ENCODE measurements at places on chromosomes 5 and 9.

GRCh38 chr9:3735251-3735650 is 209.4 kb upstream of the RFX3 start:
- no peak for DNase-seq
- no peaks in the 10 kb centered on the region for H3K4me1 ChIP-seq
- no peaks in the 10 kb centered on the region for H3K27me3 ChIP-seq
- H3K27ac ChIP-seq, result no peak overlapping the region
- H3K4me3 ChIP-seq, result no peak overlapping the region

GRCh38 chr5:169869066-169869465 is 111.2 kb downstream of the INSYN2B start:
- no peak overlapping the region for H3K4me3 ChIP-seq
- no peaks in the 10 kb centered on the region for H3K27me3 ChIP-seq
- no peaks in the 10 kb centered on the region for H3K4me1 ChIP-seq

- peaks cover 29% of the 10 kb centered on the region for H3K27me3 ChIP-seq
- H3K4me3 ChIP-seq, result no peak overlapping the region
- H3K27ac ChIP-seq, result no peak overlapping the region
- no peaks in the 10 kb centered on the region for H3K36me3 ChIP-seq
- DNase-seq, result no peak
These were observed 2.7 kb downstream of the CDO1 start for GRCh38 chr5:115813719-115814118.

DNA sequence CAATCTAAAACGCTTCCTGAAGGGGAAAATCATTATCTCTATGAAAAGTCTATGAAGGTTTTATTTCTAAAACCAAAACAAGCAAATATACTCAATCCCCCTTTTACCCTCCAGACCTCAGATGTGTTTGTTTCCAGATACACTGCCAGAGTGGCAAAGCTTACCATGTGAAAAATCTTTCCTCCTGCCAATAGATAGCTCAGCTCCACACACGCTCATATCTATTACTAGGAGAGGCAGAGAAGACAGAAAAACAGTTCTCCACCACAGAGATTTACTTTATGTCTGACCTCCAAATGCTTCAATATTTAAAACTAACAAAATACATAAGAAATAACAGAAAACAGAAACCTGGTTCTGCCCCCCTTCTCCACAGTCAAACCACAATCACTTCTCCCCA is 7.0 kb downstream of the IRX2 start:
- peaks cover 84% of the 10 kb centered on the region for H3K27me3 ChIP-seq
- H3K4me1 ChIP-seq, result no peaks in the 10 kb centered on the region
- DNase-seq, result no peak
- no peak overlapping the region for H3K27ac ChIP-seq

- no peak overlapping the region for H3K27ac ChIP-seq
- DNase-seq, result no peak
- H3K36me3 ChIP-seq, result no peaks in the 10 kb centered on the region
- H3K4me1 ChIP-seq, result peaks cover 3% of the 10 kb centered on the region
- H3K4me3 ChIP-seq, result no peak overlapping the region
- H3K27me3 ChIP-seq, result no peaks in the 10 kb centered on the region
These were observed 89.4 kb downstream of the SNX18 start for GRCh38 chr5:54607006-54607405.

DNA sequence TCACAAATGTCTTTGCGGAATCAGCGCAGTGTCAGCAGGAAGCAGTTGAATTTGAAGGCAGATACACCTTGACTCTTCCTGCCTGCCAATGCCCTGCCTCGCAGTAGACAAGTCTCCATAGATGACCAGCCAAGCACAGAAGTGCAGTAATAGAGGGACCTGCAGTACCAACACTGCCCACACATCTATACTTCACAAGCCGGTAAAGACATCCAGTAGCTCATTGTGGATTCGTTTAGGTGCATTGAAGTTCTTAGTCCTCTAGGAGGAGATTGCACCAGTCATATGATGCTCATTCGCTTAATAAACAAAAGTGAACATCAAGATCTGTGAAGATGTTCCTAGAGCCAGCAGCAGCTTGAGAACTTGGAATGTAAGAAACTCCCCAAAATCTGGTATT is 7.1 kb upstream of the IFNA2 start:
- H3K27ac ChIP-seq, result no peak overlapping the region
- H3K4me3 ChIP-seq, result no peak overlapping the region
- DNase-seq, result no peak

DNA sequence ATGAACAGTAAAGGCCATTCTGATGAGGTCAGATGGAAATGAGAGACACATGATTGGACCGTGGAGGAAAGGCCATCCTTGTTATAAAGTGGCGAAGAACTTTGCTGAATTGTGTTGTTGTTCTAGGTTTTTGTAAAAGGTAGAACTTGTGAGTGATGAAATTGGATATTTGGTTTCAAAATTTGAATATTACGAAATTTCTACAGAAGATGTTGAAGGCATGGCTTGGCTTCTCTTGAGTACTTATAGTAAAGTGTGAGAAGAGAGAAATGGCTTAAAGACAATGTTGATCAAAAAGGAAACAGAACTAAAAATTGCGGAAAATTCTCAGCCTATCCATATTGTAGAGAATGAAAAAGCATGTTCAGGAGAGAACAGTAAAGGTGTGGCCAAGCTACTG is 166.6 kb upstream of the S1PR3 start:
- no peaks in the 10 kb centered on the region for H3K27me3 ChIP-seq
- no peak overlapping the region for H3K27ac ChIP-seq
- no peak overlapping the region for H3K4me3 ChIP-seq
- H3K36me3 ChIP-seq, result no peaks in the 10 kb centered on the region
- no peak for DNase-seq

- no peak overlapping the region for H3K4me3 ChIP-seq
- H3K36me3 ChIP-seq, result no peaks in the 10 kb centered on the region
- DNase-seq, result no peak
- H3K27me3 ChIP-seq, result peaks cover 51% of the 10 kb centered on the region
- H3K27ac ChIP-seq, result no peak overlapping the region
- H3K4me1 ChIP-seq, result peaks cover 12% of the 10 kb centered on the region
These were observed 2.4 kb downstream of the PIP5KL1 start for GRCh38 chr9:127927988-127928675.

- H3K4me1 ChIP-seq, result peaks cover 79% of the 10 kb centered on the region
- no peaks in the 10 kb centered on the region for H3K27me3 ChIP-seq
- DNase-seq, result no peak
- no peaks in the 10 kb centered on the region for H3K36me3 ChIP-seq
These were observed 12.9 kb downstream of the RGMB start for GRCh38 chr5:98786191-98786853.

DNA sequence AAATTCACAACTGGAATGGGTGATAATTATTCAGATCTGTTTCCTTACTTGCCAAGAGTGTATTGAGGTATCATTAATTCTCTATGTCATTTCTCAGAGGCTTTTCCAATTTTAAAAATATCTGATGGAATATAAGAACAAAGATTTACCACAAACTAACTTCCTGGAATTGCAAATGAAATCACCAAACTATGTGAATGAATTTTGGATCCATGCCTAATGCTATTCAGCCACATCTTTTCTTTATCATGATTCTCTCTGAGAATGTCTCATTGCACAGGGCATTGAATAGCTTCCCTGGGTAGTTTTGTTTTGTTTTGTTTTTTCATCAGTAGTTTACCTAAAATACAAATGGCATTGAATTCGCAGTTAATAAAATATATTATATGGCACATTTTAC is 146.9 kb upstream of the FBN2 start:
- no peak for DNase-seq
- H3K4me1 ChIP-seq, result no peaks in the 10 kb centered on the region
- H3K36me3 ChIP-seq, result no peaks in the 10 kb centered on the region
- H3K4me3 ChIP-seq, result no peak overlapping the region
- no peak overlapping the region for H3K27ac ChIP-seq

- DNase-seq, result no peak
- H3K4me3 ChIP-seq, result no peak overlapping the region
- H3K4me1 ChIP-seq, result no peaks in the 10 kb centered on the region
- H3K27ac ChIP-seq, result no peak overlapping the region
- no peaks in the 10 kb centered on the region for H3K27me3 ChIP-seq
These were observed 330.3 kb downstream of the TRIM36 start for GRCh38 chr5:114839360-114839759.

All from gastrocnemius medialis (tissue), 4 donors.